ENCODE measurements at places on chromosomes 5 and 9. TPM values are rescaled to one million over a fixed set of nuclear protein-coding genes. Genes with fewer than 3 reads are reported as not detected.
A peak's percentile ranks its signal among the peaks of the same experiment; 100 is the strongest.

DOLK gene
- total RNA-seq = 16.8 TPM

ENHO gene
- 21.3 TPM for total RNA-seq

SMIM33 gene
- not detected for total RNA-seq

TLR4 gene
- 0.22 TPM for total RNA-seq

ENTPD8 gene
- total RNA-seq = not detected

LHX3 gene
- total RNA-seq = not detected

NR5A1 gene
- 1.0 TPM for total RNA-seq

GRCh38 chr9:69888856-69889585, 68.4 kb downstream of the CFAP95 start:
- DNase-seq = no peak

DNA sequence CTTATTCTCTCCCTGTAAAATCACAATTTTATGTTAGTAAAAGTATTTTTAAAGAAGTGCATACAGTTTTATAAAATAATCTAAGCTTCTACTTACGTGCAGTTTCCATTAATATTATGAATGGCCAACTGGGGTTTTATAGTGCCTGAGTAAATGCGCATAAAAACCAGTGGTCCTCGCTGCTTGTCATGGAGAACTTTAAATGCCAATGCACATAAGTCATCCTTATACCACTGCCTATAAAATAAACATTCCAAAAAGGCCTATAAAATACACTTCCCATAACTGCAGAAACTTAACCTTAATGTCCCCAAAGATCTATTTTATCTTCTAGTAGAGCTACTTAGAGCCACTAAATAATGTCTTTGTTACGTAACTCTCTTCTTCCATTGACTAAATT, 28.5 kb downstream of the GFM2 start:
- no peak for DNase-seq

DNA sequence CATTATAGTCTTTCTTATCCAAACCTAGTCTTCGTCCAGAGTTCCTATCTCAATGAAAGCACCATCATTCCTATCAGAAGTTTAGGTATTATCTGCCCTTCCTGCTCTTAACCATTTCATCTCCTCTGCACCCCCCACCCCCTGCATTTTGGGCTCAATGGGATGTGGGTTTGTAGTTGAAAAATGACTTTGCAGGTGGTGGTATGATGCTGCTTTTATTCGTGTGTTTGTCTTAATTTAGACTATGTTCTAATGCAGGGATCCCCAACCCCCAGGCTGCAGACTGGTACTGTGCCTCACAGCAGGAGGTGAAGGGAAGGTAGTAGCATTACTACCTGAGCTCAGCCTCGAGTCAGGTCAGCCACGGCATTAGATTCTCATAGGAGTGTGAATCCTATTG, 49.4 kb upstream of the ZNF608 start:
- no peak for DNase-seq

DNA sequence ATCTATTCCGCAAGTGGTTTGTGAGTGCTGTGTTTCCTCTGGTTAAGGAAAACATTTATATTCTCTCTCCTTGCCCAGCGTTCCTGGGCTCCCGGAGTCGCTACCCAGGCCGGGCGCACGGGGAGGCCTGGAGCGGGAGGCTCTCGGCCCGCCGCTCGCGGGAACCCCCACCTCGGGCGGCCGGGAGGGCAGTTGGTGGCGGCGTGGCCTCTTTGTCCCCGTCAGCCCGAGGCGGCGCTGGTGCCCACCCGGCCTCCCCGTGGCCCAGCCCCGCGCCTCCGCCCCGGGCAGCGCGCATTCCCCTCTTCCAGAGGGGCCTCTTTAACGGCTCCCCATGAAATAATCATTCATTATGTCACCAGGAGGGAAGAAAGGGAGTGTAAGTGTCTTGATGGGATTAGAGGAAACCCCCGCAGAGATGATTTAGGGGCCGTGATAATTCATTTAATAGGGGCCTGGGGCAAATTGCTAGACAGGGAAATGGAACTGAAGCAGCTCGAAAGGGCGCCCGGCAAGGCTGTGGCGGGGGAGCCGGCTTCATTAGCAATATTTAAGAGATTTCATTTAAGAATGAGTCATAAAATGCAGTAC, 181.9 kb upstream of the TBCA start:
- DNase-seq = peak; percentile 90

DNA sequence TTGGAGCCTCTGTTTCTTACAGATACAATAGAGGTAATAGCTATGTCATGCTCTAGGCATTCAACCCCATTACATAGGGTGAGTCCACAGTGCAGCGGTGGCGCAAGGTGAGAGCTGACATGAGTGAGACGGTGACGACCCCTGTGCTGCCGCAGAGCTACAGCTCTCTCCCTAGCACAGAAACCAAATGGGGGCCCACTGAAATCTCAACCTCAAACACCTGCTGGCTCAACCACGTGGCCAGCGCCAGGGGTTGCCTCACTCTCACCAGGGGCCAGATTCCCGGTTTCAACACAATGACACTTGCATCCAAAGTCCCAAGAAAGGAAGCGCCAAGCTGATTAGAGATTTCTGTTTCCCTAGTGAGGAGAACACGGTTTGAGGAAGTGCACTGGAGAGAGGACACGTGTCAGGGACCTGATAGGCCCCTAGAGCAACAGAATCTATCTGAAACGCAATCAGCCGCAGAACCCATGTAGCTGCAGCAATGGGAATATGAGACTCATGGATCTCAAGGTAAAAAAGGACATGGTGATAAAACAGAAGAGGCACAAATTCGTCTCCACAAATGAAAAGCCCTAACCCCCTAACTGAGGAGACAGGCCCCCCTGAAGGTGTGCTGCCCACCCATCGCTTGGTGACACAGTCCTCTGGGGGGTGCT, 114.3 kb downstream of the CRB2 start:
- DNase-seq = no peak

DNA sequence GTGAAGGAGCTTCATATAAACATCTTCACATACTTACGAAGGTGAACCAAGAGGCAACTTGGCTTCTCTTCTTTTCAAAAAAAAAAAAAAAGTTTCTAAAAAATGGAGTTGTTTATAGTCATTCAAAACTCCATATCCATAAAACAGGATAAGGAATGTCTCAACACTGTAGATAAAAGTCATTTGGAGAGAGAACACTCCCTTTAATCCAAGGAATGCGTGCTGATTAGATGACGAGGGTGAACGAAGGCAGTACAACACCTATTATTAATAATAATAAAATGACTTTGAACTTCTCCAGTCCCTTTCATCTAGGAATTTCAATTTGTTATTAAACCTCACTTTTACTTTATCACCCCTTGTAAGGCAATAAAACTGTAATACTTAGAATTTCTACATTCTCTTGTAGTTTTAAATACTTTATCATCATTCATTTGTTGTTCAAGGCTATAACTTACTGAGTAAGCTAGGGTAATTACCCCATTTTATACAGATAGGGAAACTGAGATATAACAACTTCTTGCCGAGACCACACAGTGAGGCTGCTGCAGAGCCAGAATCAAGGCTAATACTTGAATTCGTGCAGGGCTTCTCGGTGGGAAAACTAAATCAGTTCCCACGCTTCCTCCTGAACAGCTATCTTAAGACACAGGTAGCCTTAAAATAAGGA, 377.1 kb downstream of the EFNA5 start:
- DNase-seq = no peak

DNA sequence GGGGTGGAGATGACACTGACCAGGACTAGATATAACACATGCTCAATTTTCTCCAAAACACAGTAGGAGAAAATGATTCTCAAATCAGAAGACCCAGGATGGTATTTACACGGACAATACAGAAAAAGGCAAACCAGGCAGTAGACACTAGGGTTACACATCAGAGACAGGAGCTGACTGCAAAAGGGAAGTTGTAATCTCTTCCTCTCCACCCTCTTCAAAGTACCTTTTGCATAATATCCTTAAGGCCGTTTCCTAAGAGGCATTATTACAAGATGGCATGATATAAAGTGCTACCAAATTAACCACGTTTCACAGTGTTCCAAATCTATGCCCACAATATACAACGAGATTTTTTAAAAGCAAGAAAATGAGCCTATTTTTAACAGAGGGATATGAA, 39.2 kb downstream of the YIPF5 start:
- no peak for DNase-seq

GRCh38 chr5:160477266-160477970, 55.8 kb downstream of the PTTG1 start:
- no peak for DNase-seq

- no peak for DNase-seq
These were observed 97.0 kb upstream of the VLDLR start for GRCh38 chr9:2524601-2525000.

DNA sequence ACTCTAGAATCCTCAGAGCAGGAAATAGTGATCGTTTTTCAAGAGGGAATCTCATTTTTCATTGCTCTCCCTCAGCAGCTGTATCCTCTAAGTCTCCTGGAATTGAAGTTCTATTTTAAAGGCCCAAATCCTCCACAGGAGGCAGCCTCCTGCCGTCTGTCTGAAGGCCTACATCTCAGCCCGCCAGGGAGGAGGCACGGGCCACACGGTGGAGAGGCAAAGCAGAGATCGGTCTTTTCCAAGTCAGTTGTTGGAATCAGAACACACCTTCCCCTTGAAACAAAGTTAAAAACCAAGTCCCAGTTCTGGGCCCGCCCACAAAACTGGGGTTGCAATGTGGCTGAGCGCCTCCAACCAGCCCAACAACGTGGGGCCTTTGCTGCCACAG, 68.7 kb downstream of the RAPGEF1 start:
- peak; percentile 40 for DNase-seq

DNA sequence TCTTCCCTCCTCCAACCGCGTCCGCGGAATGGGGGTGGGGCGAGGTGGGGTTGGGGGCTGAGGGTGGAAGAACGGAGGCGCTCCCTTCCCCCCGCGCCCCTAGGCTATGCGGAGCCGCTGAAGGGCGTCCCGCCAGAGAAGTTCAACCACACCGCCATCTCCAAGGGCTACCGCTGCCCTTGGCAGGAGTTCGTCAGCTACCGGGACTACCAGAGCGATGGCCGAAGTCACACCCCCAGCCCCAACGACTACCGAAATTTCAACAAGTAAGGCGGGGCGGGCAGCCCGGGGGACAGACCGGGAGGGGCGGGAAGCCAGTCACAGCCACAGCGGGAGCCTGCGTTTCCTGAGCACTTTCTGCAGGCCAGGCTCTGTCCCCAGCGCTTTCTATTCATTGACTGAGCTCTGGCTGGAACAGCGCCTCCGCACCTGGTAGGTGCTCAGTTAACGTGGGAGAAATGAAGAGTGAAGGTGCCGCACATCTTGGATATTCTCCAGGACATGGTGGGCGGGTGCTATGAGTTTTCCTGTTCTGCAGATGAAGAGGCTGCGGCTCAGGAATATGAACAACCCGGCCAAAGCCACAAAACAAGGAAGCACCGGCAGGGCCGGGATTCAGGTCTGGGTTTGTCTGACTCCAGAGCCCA, 11.3 kb downstream of the MYOZ3 start:
- DNase-seq = peak; percentile 65

DNA sequence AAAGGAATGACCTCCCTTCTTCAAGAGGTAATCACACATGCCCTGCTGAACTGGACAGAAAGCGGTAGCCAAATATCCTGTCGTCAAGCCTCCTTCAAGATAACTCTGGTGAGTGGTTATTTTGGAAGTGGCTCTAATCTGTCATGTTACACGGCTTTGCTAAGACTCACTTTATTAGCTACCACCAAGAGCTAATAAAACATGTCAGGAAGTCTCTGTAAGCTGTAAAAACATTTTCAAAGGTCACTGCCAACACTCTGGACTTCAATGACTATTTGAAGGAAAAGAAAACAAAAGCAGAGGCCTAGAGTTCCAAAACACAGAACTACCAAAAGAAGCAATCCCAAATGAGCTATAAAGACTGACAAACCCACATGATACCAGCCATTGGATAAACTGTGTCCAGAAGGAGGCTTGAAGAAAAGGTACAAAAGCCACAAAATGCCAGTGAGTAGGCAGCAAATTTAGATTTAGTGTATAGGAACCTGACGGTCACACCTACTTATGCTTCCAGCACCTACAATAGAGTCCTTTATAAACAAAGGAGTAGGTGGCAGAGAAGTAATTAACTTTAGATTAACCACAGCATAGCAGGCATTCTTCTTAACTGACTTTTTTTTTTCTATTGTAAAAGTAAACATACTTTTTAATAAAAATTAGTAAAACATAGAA, 97.3 kb upstream of the EQTN start:
- peak; percentile 29 for DNase-seq

GRCh38 chr9:110087605-110088004, 120.4 kb downstream of the C9orf152 start:
- DNase-seq = no peak

GRCh38 chr9:19931098-19931890, 142.5 kb upstream of the SLC24A2 start:
- DNase-seq = no peak

DNA sequence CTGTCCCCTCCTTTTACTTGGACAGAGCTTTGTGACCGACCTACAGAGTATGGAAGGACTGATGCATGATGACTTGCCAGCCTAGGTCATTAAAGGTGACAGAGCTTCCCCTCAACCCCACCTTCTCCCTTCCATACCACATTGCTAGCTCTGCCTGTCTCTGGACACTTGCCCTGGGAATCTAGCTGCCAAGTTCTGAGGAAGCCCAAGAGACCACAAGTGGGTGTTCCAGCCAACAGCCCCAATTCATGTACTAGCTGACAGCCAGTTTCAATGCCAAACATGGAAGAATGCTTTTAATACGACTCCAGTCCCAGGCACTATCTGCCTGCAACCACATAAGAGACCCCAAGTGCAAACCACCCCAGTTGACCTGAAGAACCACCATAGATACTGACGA, 477.1 kb downstream of the SPOCK1 start:
- no peak for DNase-seq

DNA sequence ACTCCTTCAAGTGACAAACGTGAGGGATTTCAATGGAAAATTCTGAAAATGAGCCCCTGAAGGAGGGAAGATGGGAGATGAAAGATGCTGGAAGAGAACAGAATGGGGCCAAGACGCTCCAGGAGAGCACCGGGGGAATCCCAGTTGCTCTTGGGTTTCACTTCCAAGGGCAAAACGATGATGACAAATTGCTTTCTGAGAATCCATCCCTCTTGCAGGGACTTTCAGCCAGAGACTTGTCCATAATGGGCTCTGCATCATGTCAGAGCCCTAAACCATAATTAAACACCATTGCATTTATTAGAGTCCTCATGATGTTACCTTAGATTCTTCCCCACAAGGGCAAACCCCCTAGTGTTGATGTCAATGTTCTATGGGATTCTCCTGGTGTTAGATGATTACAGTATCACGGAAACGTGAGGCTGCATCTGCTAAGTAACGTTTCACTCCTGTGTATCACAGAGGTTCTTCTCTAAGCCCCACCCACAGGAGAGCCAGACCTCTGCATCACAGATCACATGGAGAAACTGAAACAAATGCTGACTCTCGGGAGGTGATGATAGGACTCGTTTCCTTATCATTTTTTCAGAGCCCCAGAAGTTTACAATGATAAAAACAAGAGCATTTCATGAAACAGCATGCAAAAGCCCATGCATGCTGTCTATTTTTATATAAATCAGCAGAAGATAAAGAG, 114.4 kb downstream of the TENT4A start:
- no peak for DNase-seq

- no peak for DNase-seq
These were observed 345 bp upstream of the PRRC1 start for GRCh38 chr5:127517110-127517479.

DNA sequence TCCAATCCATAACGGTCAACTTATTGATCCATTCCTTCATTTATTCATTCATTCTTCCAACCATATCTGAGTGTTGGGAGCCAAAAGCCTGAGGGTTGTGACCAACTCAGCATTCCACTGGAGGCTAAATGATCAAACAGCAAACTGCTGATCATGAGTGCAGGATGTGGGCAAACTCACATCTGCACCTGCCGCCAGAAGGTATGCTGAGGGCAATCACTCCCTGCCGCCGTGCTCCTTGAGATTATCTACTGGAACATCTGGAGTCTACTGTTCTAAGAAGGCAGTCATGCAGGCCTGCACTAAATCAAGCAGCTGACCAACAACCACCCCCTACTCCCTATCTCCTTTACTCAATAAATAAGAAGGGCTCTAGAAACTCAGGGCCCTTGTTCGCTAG, 184.0 kb downstream of the TTLL11 start:
- no peak for DNase-seq

Measured in neural progenitor cell (in vitro differentiated cells).